Activated T-cell treated with anti-CD3 and anti-CD28 coated beads for 48 hours (primary cell): ENCODE measurements at places on chromosomes 12 and 14.

DNA sequence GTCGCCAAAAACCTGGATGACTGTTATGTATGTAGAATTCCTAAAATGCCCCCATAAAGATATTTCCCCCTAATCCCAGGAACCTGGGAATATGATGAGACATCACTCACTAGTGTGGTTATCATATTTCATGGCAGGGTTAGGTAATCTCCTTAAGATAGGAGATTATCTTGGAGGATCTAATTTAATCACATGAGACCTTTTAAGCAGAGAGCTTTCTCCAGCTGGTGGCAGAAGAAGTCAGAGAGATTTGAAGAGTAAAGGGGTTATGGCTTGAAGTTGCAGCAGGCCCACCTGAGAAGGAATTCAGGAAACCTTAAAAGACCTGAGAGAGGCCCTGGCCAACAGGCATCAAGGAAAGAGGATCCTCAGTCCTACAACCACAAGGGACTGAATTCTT is 53.6 kb downstream of the DYRK2 start:
- DNase-seq, result no peak

GRCh38 chr12:76266797-76267196 is 81.4 kb downstream of the BBS10 start:
- DNase-seq, result no peak

DNA sequence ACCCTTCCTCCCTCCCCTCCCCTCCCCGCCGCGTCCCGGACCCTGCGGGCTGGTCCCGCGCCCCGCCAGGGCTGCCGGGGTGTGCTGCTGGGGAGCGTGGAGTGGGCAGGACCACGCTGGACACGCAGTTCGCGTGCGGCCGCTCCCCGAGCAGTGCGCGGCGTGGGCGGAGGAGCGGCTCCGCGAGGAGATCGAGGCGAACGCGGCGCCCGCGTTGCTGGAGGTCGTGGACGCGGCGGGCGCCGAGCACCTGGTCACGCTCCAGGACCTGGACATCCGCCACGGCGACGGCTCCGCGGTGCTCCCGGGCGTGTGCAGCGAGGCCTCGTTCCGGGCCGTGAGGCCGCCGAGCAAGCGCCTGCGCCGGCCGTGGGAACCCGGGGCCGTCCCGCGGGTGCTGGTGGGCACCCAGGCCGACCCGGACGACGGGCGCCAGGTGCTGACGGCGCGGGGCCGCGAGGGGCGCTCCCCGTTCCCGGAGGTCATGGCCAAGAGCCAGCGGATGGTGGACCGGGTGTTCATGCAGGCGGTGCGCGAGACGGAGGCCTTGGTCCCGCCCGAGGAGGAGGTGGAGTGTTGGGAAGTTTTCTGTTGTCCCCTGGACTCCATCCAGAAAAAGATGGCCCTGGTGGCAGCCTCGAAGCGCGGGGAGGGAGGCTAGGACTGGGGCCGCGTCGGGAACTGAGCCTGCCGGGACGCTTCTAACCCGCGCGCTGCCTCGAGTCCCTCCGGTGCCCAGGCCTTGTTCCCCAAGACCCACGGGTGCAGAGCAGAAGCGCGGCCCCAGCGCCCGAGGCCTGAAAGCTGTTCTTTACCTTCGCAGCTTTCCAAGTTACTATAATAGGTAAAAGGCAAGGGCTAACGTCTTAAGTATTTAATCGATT is 54.7 kb upstream of the EIF5 start:
- DNase-seq, result no peak

GRCh38 chr14:63499701-63500250 is 43.4 kb downstream of the PPP2R5E start:
- no peak for DNase-seq

DNA sequence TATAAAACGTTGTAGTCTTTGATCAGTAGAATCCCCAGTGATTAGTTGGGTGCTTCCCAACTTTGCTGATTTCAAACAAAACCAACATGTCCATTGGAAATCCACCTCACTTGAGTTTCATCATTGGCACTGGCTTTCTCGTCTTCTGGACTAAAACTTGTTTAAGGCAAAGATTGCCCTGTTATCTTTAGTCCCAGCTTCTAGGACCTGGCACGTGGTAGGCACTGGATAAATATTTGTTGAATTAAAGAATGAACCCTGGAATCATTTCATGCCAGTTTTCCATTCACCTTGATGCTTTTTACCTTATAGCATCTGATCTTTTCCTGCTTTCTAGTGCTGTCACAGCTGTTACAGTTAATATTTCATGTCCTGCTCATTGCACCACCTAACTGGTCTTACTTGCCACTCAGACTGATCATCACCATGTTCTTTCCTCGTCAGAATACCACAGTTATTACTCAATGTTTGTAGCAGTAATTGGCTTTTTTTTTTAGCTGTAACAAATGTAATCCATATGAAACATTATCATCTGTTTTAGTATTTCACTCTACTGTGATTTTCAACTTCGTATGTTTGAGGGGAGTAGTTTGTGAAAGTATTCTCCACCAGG is 7.3 kb upstream of the C12orf50 start:
- DNase-seq, result no peak

GRCh38 chr14:105761842-105762241 is 235.5 kb downstream of the TMEM121 start:
- no peak for DNase-seq
